ENCODE measurements at places on chromosomes 11 and 22.

GRCh38 chr11:87256694-87257340, 219.1 kb downstream of the TMEM135 start:
- DNase-seq: no peak

- DNase-seq: no peak
Measured at GRCh38 chr11:96317985-96318384, 25.0 kb downstream of the MAML2 start.

- DNase-seq: no peak
Measured at GRCh38 chr22:17769013-17769715, 5.1 kb downstream of the BID start.

DNA sequence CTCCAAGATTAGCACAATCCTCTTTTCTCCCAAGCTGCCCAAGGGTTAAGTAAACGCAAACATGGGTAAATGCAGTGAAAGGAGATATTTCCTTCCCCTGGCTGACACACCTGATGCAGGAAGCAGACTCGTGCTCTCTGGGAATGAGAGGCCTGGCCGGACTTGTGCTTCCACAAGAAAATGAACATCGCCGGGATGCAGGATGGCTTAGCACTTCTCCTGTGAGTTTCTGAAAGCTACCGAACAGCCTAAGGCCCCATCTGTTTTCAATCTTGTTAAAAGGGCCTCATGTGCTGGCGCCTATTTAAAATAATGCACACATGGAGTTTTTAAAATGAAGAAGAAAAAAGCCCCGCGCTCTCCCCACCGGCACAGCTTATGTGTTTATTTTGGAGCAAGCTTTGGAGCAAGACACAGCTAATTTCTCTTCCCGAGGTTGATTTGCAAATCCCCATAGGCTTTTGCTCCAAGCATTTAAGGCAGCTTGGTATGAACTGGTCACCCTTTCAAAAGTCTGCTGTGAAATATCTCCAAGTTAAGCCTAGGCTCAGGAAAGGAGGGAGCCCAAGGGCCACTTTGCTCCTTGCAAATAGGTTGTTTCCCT, 100.9 kb downstream of the SYN3 start:
- DNase-seq: no peak

- DNase-seq: no peak
Measured at GRCh38 chr11:749731-750130, 2.5 kb downstream of the TALDO1 start.

DNA sequence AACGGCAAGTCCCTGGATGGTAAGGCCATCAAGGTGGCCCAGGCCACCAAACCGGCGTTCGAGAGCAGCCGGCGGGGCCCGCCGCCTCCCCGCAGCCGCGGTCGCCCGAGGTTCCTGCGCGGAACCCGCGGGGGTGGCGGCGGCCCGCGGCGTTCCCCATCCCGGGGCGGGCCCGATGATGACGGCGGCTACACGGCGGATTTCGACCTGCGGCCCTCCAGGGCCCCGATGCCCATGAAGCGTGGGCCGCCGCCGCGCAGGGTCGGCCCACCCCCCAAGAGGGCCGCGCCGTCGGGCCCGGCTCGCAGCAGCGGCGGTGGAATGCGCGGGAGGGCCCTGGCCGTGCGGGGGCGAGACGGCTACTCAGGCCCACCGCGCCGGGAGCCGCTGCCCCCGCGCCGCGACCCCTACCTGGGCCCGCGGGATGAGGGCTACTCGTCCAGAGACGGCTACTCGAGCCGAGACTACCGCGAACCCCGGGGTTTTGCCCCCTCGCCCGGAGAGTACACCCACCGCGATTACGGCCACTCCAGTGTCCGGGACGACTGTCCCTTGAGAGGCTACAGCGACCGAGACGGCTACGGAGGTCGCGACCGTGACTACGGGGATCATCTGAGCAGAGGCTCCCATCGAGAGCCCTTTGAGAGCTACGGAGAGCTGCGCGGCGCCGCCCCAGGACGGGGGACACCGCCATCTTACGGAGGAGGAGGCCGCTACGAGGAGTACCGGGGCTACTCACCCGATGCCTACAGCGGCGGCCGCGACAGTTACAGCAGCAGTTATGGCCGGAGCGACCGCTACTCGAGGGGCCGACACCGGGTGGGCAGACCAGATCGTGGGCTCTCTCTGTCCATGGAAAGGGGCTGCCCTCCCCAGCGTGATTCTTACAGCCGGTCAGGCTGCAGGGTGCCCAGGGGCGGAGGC, 792 bp downstream of the RBMXL2 start:
- DNase-seq: no peak

DNA sequence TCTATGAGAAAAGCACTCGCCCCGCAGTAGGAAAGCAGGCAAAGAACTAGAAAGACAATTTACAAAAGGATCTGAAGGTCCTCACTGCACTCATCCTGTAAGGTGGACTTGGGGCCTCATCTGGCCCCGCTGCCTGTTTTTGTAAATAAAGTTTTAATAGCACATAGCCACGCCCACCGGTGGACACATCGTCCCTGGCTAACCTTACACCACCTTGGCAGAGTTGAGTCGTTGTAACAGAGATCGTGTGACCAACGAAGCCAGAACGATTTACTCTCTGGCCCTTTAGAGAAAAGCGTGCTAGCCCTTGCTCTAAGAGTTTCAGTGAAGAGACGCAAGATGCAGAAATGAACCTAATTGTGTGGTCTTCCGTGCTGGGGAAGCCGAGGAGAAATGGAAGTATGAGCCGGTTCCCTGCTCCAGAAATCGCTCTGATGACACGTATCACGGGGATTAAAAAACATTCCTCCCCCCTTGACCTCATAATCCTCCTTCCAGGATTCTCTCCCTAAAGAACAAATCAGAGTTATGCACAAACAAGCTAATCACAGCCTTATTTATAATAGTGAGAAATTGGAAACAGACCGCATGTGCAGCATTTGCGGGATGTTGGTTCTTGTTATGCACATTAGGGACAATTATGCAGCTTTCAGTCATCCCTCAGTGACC, 80.1 kb downstream of the CDKN1C start:
- DNase-seq: no peak

DNA sequence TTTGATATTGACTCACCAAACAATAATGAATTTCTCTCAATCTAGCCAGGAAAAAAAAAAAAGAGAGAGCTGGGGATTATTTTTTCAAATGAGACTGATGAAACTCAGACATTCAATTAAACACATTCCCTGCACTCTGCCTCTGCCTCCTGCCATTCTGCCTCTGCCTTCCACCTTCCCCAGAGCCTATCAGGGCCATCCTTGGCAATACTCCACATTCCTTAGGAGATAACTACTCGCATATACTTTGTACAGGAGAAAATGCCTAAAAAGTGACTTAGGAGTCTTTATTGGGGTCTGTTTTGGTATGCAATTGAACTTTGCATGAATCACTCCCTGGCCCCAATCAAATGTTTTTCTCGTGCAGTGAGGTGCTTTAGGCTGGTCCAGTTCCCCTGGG, 246.6 kb upstream of the PLET1 start:
- DNase-seq: no peak

GRCh38 chr11:68988491-68988890, 7.7 kb upstream of the MRGPRD start:
- no peak for DNase-seq

GRCh38 chr22:40965936-40966725, 15.0 kb downstream of the RBX1 start:
- DNase-seq: no peak
